ENCODE measurements at places on chromosomes 1 and 21.

GRCh38 chr1:93151474-93151873 lies 28.7 kb downstream of the TMED5 start:
- DNase-seq, result no peak

GRCh38 chr1:205091043-205091740 lies 6.9 kb upstream of the TMEM81 start:
- DNase-seq, result no peak

GRCh38 chr1:23370709-23371584 lies 1.3 kb upstream of the ZNF436 start:
- DNase-seq, result no peak

GRCh38 chr1:151370211-151370911 lies 2.1 kb downstream of the SELENBP1 start:
- no peak for DNase-seq

GRCh38 chr1:71733121-71733520 lies 549.2 kb downstream of the NEGR1 start:
- DNase-seq, result no peak
